SJSA1 (cell line): ENCODE measurements at places on chromosomes 6 and 20. TPM values are rescaled to one million over a fixed set of nuclear protein-coding genes. Genes with fewer than 3 reads are reported as not detected.

DNA sequence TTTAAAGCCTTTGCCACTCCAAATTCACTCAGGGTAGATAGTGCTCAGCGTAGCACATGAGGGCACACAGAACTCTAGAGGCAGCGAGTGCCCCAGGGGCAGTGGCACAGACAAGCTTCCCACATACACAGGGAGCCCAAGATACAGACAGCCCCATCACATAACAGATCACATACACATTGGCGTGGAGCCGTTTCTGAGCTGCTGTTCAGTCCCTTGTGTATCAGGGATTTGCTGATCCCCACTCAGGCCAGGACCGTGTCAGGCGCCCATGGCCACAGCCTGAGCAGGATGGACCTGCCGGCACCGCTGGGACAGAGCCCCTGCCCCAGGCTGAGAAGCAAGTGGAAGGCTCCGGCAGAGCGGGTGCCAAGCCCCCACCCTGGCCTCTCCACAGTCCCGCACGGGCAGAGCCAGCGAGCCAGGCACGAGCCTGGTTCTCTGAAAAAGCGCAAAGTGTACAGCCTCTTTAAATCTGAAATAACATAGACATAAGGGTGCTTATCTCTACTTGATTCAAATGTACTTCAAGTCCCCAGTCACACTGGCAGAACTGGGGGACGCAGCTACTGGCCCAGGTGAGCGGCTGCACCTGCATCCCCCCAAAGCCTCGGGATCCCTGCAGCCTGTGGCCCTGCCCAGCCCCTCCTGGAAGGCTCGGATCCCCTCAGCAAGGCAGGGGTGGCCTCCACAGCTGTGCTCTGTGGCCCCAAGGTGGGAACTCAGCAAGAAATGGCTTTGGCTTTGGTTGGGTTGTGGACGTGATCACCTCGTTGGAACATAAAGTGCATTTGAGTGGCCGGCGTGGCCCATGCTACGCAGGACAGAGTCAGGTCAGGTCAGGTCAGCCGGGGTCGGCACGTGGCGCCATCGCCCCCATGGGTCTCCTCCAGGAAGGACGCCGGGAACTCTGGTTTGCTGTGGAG, 231.3 kb downstream of the ERMARD start:
- no peak overlapping the region for H3K4me3 ChIP-seq
- H3K36me3 ChIP-seq: no peaks in the 10 kb centered on the region
- no peak overlapping the region for H3K27ac ChIP-seq
- H3K27me3 ChIP-seq: no peaks in the 10 kb centered on the region
- no peaks in the 10 kb centered on the region for H3K4me1 ChIP-seq
- DNase-seq: no peak

Gene BTNL2
- total RNA-seq: not detected in 2 replicates

DNA sequence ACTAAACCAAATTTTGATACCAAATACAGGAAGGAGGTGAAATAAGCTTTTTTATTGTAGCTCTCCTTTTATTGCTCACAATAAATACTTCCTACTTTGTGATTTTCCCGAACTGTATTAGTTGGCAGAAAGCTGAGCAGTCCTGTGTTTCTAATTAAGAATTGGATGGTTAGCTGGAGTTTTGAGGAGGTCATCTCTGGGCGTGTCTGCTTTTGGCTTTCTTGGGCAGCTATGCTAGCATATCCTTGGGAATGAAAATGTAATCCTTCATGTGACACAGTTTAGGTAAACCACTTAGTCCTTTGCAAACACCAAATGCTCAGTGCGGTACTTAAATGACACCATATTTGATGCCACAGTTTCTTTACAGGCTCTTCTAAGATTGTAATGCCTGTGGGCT, 67.5 kb downstream of the MTHFD1L start:
- no peaks in the 10 kb centered on the region for H3K27me3 ChIP-seq
- peaks cover 11% of the 10 kb centered on the region for H3K4me1 ChIP-seq
- H3K36me3 ChIP-seq: peaks cover 55% of the 10 kb centered on the region
- H3K27ac ChIP-seq: no peak overlapping the region

Gene RAET1G
- total RNA-seq: 0.16 and 0.68 TPM in 2 replicates

Gene OPRL1
- 0.09 and 0.16 TPM in 2 replicates for total RNA-seq

GRCh38 chr6:36386495-36387439, 702 bp downstream of the ETV7 start:
- peak overlapping the region; percentile 43 for H3K4me3 ChIP-seq
- H3K36me3 ChIP-seq: no peaks in the 10 kb centered on the region
- peak overlapping the region; percentile 31 for H3K27ac ChIP-seq
- DNase-seq: peak; percentile 81
- H3K27me3 ChIP-seq: no peaks in the 10 kb centered on the region
- H3K4me1 ChIP-seq: peaks cover 16% of the 10 kb centered on the region

Gene LHFPL5
- total RNA-seq: not detected in 2 replicates

DNA sequence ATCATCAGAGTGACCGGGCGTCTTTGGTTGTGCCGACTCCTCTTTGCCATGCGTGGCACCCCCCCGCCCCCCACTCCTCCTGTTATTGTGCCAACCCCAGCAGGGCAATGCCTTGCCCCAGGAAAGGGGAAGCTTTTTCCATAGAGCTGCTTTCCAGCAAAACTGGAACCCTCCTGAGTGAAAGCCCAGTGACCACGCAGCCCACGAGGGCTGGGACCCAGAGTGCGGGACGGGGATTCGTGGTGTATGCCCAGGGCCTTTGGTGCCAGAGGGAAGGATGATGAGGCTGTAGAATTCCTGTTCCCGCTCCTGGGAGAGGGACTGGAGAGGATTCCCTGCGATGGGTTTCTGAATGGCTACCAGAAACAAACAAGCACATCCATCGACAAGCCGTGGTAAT, 116.8 kb upstream of the BACH2 start:
- no peak overlapping the region for H3K4me3 ChIP-seq
- H3K27me3 ChIP-seq: no peaks in the 10 kb centered on the region
- H3K27ac ChIP-seq: no peak overlapping the region
- no peak for DNase-seq
- H3K4me1 ChIP-seq: peaks cover 5% of the 10 kb centered on the region

DNA sequence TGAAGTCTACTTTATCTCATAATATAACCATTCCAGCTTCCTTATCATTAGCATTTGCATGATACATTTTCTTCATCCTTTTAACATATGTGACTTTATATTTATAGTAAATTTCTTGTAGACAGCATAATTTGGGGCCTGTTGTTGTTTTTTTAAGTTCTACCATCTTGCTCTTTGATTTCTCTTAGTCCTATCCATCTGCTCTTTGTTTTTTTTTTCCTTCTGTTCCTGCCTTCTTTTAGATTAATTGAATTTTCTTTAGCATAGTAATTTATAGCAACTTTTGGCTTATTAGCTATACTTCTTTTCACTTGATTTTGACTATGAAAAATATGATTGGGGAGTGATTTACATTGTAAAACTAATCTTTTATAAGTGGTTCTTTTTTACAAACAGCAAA, 19.2 kb upstream of the FABP7 start:
- no peaks in the 10 kb centered on the region for H3K4me1 ChIP-seq
- no peaks in the 10 kb centered on the region for H3K27me3 ChIP-seq
- no peak overlapping the region for H3K4me3 ChIP-seq

Gene IYD
- total RNA-seq: not detected in 2 replicates

DNA sequence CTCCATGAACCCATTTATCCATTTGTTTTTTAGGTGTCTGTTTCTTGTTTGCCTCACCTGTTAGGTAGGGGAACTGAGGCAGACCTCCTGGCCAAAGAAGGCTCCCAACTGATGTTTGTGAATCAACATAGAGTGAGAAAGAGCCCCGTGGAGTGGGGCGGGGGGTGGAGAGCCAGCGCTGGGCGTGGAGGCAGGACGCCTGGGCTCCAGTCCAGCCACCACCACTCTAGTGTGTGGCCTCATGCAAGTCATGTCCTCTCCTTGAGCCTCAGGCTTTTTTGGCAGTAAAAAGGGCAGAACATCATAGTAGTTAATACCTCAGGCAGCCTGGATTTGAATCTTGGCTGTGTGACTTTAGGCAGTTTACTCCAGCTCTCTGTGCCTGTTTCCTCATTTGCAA, 42.2 kb upstream of the SCRT2 start:
- no peak overlapping the region for H3K4me3 ChIP-seq
- no peak overlapping the region for H3K27ac ChIP-seq
- no peak for DNase-seq
- peaks cover 18% of the 10 kb centered on the region for H3K27me3 ChIP-seq
- H3K36me3 ChIP-seq: no peaks in the 10 kb centered on the region

Gene HCRTR2
- not detected in 2 replicates for total RNA-seq

Gene C6orf141
- total RNA-seq: not detected in 2 replicates

Gene SAMD10
- total RNA-seq: 0.41 and 0.47 TPM in 2 replicates
